ENCODE measurements at places on chromosomes 1 and 21.

DNA sequence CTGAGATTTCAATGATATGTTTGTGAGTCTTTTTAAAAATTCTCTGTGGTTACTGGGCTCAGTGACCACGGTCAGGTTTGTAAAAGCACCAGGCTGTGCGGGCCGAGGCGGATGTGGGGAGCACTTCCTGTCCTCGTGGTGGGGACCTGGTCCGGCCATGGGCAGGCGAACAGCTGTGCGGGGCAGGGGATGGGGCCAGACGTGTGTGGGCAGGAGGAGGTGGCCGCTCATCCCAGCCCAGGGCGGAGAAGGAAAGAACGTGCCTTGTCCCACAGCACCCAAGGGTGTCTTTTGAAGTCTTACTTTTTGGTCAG is 5.2 kb upstream of the OXCT2 start:
- DNase-seq, result no peak

GRCh38 chr1:180765151-180765550 is 133.3 kb downstream of the XPR1 start:
- no peak for DNase-seq

GRCh38 chr1:80751204-80751603 is 1049.5 kb upstream of the ADGRL2 start:
- no peak for DNase-seq

DNA sequence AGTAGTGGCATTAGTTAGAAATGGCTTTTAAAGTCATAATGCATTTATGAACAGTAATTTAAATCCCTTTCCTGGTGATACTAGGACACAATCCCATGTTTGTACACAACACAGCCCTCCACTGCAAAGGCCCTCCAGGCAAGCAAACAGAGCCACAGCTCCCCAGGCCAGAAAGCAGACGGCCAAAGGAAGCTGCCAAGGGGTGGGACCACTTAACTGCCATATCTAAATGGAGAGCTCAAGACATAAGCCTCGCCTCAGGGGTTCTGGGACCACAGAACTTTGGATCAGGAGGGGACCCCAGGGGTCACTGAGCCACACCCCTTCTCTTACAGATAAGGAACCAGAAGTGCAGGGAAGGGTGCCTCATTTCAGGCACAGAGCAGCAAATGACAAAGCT is 189.7 kb downstream of the KCNH1 start:
- DNase-seq, result no peak
